Right renal cortex interstitium (tissue), 3 donors: ENCODE measurements at places on chromosomes 7 and 10. TPM values are rescaled to one million over a fixed set of nuclear protein-coding genes. Genes with fewer than 3 reads are reported as not detected.

- no peak for DNase-seq
These were observed 31.4 kb downstream of the ADRB1 start for GRCh38 chr10:114075093-114075492.

DNA sequence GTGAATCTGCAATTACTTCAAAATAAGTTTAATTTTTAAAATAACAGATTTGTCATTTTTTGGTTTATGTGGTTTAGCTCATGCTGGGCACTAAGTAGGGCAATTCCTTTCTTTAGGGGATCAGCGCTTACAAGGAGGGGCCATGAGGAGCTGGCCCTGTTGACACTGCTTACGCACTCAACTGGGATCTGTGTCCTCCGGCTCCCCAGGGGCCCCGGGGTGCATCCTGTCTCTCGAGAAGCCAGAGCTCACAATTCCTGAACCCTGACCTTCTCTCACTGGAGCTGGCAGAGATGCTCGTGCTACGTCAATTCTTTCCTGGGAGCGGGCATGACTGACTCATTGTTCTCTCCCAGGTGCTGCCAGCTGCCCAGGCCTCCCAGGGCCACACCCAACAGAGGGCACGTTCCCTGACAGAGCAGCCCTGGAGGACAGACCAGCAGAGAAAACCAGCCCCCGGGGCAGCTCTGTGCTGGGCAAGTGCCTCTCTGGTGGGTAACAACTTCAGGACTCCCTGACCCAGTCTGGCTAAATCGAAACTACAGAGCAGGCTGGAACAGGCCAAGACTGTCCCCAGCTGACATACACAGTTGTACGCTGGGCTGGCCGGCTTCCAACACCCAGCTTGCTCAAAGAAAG is 36.8 kb downstream of the CTBP2 start:
- DNase-seq: no peak

DNA sequence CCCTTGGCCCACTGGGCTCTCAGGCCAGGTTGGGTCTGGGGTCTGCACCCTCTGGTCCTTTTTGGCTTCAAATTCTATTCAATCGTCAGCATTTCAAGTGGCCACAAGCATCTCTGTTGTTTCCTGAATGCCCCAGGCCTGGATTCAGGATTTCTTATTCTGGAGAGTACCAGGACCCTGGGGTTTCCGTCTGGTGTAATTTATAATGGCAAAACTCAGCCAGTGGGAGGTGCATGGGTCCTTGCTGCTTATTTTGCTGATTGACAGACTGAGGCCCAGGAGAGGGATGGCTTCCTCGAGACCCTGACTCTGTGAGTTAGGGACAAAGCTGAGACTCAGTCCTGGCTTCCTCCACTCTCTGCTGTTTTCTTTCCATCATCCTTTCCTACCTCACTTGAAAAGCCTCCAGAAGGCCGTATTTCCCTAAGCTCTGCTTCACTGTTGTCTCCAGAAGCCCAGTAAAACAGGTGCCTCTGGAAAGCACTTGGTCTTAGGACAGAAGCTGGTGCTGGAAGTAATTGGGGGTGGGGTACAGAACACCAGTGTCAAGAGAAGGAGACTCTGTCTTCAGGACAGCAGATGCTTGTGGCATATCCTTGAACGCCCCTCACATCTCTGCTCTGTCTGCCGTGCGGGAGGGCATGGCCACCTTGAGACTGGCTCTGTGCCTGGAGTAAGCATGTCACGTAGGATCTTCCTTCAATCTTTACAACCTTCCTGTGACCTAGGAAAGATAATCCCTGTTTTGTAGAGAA is 39.4 kb upstream of the SH2D4B start:
- no peak for DNase-seq

The ASB10 gene
- not detected for polyA plus RNA-seq

The CYP2C8 gene
- polyA plus RNA-seq: 3.5 TPM
